ENCODE measurements at places on chromosomes 7 and 10.

GRCh38 chr10:67225226-67225625, 299.4 kb downstream of the LRRTM3 start:
- no peak for DNase-seq

DNA sequence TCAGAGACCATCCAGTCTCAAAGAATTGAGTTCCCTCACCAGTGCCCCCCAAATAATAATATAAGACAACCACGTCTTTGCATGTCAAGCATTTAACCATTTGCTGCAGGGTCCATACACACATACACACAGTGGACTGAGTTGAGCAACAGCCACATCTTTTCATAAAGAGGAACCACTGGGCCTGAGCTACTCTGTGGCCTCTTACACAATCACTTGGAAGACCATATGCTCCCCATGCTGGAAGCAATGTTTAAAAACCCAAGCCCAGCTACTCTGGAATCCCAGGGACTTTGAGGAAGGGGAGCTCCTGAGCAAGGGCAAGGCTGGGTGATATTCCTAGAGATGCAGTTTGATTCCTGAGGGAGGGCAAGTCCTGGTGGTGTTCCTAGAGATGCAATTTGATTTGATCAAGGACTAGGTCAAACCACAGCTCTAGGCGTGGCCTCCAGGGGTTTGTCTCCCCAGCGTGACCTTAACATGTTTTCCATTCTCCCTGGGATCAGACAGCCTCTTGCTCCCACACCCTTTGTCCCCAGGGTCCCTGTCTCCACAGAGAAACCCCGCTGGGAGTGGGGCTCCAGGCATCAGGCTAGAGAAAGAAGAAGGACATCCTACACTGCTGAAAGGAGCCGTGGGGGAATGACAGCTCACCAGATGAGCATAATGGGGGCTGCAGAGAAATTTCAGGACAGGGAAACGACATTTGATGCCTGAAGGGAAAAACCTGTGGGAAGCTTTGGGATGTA, 376.2 kb upstream of the MGMT start:
- no peak for DNase-seq

DNA sequence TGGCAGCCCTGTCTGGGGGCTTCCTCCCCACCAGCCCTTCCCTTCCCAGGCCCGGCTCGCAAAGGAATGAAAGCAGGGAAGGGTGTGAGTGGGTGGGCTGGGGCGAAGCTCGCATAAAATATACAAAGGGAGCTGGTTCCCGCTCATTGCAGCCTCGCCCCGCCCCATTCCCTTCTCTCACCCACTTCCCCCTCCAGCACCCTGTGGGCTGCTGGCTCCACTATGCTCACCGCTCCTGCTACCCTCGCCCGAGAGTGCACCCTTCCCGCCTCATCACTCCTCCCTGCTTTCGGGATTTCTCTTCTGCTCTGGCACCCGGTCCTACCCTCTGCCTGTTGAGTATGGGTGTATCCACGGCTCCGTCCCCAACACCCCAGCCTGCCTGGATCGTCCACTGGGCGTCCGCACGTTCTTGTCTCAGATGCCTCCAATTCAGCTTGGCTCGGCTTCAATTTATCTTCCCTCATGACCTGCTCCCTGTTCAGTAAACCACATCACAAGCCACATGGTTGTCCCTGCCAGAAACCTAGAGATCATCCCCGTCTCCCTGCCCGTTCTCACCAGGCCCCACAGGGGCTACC, 14.4 kb upstream of the TTYH3 start:
- no peak for DNase-seq

DNA sequence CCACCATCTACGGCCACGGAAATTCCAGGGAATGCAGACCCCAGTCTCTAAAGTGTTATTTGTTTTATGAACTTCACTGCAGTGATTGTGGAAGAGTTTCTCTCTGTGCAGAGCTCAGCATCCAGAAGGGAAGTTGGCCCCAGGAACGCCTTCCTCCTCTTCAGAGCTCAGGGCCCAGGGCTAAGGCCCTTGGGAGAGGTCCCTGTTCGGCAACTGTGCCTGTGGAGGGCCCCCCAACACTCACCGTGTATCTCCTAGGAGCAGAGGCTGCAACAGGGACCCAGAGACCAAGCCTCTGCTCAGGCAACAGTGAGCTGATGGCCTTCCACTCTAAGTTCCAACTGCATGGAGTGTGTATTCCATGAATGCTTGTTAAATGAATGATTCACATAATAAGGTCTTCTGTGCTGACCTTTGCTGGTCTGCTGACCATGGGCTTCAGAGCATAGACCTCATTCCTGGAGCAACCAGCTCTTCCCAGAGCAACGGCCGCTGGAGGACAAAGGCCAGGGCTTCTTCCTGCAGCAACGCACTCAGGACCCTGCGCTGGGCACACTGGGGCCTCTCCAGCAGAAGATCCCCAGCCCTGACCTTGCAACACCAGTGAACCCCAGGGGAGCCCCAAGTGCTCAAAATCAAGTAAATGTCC, 7.7 kb downstream of the DIP2C start:
- no peak for DNase-seq

GRCh38 chr7:111639934-111640333, 77.6 kb upstream of the IMMP2L start:
- DNase-seq = no peak

DNA sequence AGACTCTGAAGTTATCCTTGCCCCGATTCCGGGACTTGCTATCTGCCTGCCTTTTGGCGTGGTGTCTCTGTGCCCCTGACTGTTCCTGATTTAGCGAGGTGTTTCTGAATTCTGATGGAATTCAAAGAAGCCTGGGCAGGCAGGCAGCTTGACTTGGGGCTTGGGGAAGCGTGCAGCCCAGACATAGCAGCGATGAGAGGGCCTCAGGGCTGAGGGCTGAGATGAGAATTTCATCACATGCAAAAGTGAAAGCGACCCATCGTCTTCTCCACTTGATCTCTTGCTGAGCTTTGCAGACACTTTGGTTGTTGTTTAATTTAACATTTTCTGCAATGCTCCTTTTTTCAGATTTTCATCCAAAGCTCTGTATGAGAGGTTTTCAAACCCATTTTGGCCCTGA, 57.8 kb downstream of the TCF7L2 start:
- DNase-seq = no peak

GRCh38 chr10:130438861-130439260, 302.7 kb downstream of the GLRX3 start:
- no peak for DNase-seq

DNA sequence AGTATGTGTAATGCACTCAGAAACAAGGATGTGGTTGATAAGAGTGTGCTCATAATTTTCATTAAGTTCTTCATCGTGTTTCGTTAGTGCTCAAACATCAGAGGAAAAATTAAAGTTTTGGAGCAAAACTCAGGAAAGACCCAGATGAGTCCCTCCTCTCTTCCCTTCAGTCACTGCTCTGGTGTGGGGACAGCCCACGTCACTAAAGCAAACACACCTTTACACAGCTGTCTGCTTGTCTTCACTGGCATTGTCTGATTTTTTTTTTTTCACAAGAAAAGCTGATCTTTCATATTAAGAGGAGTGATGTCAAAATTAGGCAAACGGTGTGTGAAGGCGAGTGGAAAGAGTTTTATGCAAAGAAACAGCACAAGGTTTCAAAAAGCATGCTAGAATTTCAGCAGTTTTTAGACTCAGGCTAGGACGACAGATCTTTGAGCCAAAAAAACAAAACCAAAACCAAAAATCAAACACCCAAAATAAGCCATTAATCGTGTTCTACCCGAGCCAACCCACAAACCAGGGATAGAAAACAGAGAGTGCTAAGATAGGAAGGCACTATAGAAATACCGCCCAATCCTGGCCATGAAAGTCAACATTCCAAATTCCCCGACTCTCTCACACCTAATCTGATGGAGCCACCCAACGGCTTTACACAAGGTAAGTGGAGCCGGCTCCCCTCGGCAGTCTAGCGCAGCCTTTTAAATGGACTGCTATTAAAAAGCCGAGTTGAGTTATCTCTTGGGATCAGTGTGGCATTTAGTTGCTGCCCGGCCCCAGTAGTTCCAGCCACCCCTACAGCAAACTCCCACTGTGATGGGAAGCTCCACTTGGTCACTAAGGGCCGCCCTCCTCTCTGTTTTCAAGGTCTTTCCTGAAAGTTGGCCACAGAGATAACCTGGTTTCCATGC, 27.9 kb upstream of the GATA3 start:
- no peak for DNase-seq

DNA sequence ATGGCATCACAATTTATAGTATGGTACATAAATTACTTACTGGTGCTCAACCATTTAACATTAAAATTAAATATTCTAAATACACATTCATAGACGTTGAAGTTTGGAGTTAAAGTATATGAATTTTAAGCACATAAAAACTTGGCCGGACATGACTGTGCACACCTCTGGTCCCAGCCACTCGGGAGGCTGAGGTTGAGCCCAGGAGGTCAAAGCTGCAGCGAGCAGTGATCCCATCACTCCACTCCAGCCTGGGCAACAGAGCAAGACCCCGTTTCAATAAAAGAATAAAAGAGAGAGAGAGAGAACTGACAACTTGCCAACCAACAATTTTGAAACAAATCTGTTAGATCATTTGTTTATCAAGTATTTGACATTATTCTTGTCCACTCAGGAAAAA, 943.3 kb upstream of the KCND2 start:
- DNase-seq = no peak

DNA sequence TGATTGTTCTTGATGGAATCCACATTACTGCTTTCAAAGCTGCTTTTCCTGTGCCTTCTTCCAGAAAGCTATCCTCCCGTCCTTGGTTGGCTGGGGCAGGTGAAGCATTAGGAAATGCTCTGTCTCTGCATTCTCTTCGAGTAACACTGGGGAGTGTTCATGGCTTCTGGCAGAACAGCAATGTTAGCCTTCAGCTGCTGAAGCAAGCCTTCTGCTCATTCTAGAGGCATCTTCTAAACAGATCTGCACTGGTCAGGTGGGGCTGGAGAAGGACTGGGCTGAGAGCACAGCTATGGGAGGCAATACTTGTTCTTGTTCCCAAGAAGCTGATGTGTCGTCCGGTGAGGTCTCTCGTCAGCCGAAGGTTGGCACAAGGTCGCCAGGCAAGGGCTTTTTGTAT, 80.6 kb downstream of the MGMT start:
- DNase-seq = no peak

DNA sequence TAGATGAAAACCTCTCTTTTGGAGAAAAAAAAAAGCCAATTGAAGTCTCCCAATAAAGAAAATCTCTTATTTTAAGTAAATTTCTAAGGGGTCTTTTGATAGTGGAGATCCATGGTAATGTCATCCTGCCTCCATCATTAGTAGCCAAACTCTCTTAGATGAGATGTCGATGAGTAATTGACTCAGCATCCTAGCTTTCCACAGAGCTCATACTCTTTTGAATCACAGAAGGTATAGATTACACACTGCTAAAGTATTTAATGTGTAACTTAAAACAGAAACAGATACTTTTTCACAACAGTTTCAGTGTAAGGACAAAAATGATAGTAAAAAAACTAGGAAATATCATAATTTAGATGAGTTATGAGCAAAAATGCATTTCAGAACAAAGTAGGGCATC, 19.4 kb downstream of the MAGI2 start:
- DNase-seq = no peak

DNA sequence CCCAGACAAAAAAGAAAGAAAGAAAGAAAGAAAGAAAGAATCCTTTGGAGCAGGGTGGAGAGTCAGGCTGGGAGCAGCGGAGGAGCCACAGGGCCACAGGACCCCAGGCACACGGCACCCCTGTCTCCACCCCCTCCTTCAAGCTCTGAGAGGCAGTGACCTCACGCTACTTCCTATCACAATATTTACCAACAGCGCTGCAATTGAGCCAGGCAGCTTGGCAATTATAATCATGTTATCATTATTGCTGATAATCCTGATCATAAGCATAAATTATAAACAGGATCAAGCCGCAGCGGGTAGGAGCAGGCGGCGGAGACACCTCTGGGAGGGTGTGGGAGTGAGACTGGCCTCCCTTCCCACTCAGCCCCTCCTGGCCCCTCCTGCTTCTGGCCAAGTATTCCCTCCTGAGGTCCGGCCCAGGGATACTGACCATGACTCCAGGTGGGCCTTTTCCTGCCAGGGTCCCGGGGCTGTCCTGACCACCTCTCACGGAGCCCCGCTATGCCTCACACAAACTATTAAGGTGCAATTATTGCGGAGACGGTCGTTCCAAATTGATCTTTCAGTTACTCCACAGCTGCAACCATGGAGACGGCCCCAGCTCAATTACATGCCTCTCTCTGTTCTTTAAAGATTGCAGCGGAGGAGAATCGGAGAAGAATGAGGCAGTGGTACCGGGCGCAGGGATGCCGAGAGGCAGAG, 10.0 kb upstream of the GTF2IRD1 start:
- DNase-seq = no peak

DNA sequence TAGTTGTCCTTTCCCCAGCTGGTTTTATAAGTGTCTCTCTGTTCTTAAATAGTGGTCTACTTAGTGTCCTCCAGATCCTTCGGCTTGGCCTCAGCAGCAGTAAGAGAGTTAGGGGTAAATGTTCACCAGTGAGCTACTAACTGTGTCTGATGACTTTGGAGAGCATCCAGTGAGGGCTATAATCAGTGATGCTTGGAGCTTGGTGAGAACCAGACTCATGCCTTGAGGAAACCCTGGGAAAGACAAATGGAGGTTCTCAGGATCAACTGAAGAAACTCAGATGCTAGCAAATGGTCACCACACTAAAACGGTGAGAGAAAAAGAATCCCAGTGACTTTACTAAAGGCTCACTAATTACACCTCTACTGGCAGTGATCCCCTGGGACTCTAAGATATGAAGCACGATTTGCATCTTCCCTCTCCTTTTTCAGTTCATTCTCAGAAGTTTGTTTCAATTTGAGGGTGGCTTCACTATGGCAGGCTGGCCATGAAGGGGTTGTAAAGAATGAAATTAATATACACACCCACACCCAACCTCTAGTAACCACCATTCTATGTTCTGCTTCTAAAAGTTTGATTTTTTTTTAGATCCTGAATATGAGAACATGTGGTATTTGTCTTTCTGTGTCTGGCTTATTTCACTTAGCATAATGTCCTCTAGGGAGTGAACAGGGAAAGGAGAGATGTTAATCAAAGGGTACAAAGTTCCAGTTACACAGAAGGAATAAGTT, 177.9 kb downstream of the PDE1C start:
- DNase-seq = no peak

DNA sequence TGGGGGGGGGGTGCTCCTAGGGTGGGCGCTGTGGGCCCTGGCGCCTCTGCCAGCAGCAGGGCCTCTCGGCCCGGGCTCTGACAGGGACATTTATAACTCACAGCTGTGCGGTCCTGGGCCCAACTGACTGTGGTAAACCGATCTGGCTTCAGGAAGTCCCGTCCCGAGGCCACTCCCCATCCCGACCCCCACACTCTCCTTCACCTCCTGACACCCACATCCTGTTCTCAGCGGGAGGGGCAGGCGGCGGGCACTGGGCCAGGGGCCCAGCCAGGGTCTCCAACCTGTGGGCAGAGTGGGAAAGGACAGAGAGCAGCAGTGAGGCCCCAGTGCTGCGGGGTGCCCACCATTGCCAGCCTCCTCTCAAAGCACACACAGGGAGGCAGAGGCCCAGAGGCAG, 69.1 kb downstream of the ZMIZ1 start:
- DNase-seq = peak; percentile 18

GRCh38 chr10:52212802-52213201, 101.3 kb upstream of the DKK1 start:
- no peak for DNase-seq

- no peak for DNase-seq
Observed at GRCh38 chr7:148153616-148154284, 436.8 kb upstream of the C7orf33 start.

GRCh38 chr7:24697416-24697815, 59.8 kb downstream of the GSDME start:
- no peak for DNase-seq

All from stimulated activated CD4-positive, alpha-beta T cell treated with anti-CD3 and anti-CD28 coated beads, Interleukin-2, amount 100 ng/mL, for 48 hours (primary cell).